ENCODE measurements at places on chromosomes 4 and X. TPM values are rescaled to one million over a fixed set of nuclear protein-coding genes. Genes with fewer than 3 reads are reported as not detected.

Gene USP51
- polyA plus RNA-seq, result 13.3 TPM

Gene RAB41
- polyA plus RNA-seq, result 0.86 TPM

GRCh38 chr4:82799006-82799881 lies 648 bp upstream of the SCD5 start:
- DNase-seq, result no peak

Gene MMGT1
- polyA plus RNA-seq, result 28.5 TPM

DNA sequence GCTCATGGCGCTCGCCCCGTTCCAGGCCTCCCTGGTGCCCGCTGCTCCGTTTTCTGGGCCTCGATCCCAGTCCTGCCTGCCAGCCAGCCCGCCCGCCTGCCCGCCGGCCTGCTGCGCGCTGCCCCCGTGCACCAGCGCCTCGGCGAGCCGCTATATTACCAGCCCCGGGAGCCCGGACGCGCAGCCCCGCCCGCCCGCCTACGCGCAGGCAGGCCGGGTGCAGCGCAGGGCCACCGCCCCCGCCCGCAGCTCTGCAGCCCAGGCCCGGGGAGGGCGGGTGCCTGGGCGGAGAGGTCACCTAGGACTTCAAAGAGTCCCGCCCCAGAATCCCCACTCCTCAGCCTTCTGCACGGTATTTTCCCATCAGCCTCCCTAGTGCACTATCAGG lies at the start of gene MAOB:
Gene MAOB (minus strand): TSS at position 157 of the 388 bp plus-strand sequence. CDS start 151 bp downstream, at position 6.
- DNase-seq, result no peak

DNA sequence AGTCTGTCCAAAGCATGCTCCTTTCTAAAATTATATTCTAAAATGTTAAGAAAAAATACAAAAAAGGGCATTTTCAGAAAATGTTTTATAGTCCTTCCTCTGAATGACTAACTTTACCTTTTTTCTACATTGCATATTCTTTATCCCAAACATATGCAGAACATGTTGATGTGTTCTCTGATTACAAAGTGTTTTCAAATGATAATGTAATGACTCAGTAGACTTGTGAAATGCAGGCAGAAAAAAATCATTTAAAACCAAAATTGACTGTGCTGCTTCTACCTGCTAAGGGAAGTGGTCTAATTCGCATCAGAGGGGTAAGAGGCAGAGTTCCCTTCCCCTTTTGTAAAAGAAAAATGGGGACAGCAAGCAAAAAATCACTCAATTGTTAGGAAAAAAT lies 22.7 kb upstream of the YTHDC1 start:
- no peak for DNase-seq

DNA sequence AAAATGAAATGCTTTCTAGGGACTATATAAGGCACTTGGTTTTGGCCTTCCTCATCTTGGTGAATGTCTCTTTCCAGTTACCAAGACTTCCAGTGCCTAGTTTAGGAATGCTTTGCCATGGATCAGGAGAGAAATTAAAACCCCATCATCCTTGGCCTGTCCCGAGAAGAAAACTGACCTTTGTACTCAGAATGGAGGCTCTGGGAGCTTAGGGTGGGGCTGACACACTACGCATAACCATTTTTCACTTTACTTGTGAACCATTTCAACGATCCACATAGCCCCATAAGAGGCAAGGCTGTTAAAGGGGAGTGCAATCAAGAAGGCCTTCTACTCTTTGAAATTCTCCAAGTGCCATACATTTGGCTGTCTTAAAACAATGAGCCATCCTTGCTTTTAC lies 26.7 kb upstream of the ZCCHC13 start:
- no peak for DNase-seq

Gene SSR4
- polyA plus RNA-seq, result 160 TPM

Gene MAGEE2
- 0.72 TPM for polyA plus RNA-seq

DNA sequence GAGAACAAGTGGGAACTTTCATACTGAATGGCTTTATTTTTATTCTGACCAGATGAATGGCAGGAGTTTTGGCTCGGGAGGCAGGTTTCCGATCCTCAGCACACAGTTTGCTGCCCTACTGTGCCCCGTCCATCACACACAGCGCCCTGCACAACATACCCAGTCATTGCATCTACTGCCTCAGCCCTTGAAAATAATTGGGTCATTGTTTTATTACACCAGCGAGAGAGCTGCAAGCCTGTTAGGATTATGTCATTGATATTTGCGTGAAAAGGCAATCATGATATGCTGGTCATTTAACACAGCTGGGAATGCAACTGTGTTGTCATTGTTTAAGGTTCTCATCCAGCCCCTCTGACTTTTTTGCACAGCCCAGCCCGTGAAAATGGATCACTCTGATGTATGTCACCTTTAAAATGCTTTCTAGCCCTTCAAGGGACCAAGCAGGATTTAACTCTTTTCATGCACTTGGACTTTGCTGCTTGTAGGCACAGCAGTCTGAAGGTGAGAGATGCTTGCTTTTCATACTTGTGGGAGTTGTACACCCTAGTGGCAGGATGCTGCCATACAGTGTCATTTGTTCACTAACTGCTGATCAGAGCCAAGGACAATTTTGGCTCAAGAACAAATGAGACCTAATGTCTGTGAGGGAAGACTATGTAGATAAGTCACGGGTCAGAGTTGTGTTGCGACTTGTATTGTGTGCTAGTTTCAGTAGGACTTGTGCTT lies 62.3 kb downstream of the RTL9 start:
- no peak for DNase-seq

GRCh38 chr4:120769227-120769626 lies 153.3 kb downstream of the PRDM5 start:
- no peak for DNase-seq

Gene KDR
- polyA plus RNA-seq, result 67.9 TPM

- DNase-seq, result no peak
Observed at GRCh38 chr4:38869511-38869910, 1.9 kb downstream of the FAM114A1 start.

Gene GUCY1B1
- polyA plus RNA-seq, result 77.1 TPM

DNA sequence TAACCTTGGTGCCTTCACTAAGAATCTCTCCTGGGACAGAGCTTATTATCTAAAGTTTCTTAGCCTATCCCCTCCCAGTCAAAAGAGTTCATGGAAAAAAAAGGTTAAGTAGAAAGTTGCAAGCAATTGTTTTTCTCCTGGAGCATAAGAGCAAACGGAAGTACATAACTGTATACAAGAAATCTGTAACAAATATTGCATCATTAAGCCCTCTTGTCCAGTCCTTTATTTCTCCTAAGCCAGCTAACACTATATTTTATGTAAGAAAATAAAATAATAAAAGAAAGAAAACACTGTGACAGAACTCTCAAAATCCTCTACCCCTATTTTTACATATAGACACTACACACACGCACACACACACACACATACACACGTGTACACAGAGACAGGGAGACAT lies 255.3 kb downstream of the NAF1 start:
- DNase-seq, result no peak

DNA sequence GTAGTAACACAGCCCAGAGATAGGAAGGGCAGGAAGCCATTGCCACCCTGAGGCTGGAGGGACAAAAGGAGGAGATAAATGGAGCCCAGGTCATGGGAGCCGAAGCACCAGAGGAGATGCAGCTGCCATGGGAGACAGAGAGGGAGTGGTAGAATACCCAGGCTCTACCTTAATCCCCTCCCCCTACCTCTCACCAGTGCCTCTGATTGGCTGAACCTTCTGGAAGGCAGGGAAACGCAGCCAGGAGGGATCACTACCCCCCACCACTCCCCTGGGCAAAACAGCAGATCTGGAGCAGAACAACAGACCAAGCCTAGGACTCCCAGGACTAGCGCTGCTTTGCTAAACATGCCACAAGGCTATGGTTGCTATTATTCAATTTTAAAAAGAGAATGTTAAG lies 114.2 kb downstream of the ZNF827 start:
- DNase-seq, result no peak

DNA sequence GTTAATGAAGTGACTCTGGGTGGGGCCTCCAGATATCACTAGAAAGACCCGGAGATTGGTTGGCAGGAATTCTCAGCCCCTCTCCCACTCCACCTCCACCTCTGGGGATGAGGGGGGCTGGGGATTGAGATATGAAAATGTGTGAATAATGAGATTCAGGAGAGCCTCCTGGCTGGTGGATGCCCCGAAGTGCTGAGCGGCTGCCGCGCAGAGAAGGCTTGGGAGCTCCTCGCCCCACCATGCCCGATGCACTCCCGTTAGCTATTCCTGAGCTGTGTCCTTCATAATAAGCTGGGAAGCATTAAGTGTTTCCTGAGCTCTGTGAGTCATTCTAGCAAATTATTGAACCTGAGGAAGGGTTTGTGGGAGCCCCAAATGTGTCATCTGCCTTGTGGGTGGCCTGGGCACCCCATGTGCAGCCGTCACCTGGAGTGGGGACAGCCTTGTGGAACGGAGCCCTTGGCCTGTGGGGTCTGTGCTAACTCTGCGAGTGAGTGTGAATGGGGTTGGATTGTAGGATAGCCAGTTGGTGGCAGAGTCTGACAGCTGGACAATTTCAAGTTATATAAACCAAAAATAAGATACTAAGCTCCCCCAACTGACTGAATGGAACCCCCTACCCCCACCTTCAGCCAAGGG lies 4.4 kb upstream of the MAEA start:
- no peak for DNase-seq

DNA sequence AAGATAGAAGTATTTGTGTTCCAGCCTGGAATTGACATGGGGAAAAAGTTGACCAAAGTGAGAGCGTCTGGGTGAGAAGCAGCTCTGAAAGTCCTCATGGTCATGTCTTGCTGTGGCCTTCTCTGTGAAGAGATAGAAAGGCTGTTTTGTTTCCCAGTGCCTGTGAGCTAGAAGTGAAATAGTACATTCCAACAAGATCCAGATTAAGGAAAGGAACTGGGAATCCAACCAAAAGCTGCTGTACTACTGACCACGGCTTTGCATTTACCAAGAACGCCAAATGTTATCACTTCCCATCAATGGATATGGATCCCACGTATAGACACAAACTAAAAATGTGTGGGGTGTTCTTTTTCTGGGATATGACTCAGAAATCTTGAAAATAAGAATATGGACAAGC lies 51.2 kb downstream of the TENM3 start:
- DNase-seq, result no peak

DNA sequence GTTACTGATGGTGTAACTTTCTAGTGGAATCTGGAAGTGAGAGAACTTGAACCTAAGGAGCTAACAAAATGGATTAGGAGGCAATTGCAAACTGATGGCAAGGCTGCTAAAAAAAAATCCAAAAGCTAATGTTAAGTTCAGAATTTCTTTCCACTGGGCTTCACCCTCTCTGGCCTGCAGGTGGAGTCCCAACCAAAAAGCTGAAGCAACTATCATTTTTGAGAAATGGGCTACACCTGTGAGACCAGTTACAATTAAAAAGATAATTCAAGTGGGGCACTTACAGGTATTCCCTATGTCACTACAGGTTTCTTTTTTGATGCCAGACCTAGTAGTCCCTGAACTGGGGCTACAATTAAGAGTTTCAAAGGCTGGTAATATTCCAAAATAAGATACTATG lies 142.1 kb upstream of the FTHL17 start:
- no peak for DNase-seq

Gene ZNF827
- polyA plus RNA-seq, result 38.1 TPM

DNA sequence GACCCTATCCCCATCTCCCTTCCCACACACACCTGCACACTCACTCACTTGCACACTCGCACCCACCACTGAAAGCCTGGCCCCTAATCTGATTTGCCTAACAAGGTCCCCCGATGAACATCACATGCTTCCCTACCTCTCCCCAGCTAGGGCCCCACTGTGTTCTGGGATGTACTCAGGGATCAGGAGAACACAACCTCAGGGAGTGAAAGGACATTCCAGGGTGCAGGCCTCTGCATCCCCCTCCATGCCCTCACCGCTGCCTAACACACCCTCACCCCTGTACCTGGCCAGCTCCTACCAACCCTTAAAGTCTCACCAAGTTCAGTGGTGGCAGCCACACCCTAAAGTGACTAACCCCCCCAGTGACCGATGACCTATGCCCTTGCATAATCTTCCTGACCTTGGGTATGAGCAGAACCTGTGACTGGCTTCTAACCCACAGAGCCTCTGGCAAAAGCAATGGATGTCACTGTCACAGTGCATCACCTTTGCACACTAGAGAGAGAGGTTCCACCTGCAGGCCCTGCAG lies 2.4 kb upstream of the AFAP1 start:
- DNase-seq, result no peak

GRCh38 chr4:72569719-72570235 lies 756 bp upstream of the ADAMTS3 start:
- DNase-seq, result no peak

DNA sequence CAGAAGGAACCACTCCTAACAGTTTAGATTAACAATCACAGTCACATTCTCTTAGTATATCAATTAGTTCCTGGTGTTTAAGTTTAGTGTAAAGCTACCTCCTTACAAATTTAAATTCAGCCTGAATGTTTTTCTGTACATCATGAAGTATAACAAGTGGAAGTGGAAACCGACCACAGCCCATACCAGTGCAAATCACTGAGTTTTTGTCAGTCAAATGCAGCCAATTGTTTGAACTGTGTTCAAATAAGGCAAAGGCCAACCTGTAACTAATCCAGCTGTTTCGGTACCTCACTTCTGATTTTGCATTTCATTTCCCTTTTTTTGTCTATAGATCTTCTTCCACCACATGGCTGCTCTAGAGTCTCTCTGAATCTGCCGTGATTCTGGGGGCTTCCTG lies 1215.3 kb downstream of the PCDH18 start:
- no peak for DNase-seq

- DNase-seq, result no peak
Observed at GRCh38 chrX:35562395-35562794, 235.7 kb upstream of the MAGEB16 start.

GRCh38 chr4:5469151-5469775 lies 239.1 kb downstream of the EVC2 start:
- DNase-seq, result no peak

DNA sequence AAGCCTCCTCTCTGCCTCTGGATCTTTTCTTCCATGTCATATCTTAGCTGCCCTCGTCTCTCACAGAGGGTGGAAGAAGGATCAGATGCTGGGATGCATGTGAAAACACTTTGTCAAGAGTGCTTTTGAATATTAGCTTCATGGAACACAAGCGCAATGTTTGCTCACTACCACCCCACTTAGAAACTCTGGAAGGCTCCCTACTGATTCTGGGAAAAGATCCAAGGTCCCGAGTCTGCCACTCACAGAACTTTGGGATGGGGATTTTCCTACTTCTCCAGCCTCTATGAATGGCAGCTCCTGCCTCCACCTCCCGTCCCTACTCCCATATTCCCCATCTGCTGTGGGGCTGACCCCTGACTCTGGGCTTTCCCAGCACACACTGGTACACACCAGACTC lies 40.2 kb upstream of the CRMP1 start:
- no peak for DNase-seq

- no peak for DNase-seq
Observed at GRCh38 chr4:166134285-166134684, 261.2 kb downstream of the TLL1 start.

DNA sequence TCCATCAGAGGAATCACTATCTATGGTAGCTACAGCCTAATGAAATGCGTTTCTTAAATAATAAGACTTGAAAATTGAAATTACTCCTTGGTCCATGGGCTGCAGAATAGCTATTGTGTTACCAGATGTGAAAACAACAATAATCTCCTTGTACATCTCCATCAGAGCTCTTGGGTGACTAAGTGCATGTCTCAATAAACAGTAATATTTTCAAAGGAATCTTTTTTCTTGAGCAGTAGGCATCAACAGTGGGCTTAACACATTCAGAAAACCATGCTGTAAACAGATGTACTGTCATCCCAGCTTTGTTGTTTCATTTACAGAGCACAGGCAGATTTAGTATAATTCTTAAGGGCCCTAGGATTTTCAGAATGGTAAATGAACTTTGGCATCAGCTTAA lies 67.3 kb downstream of the GLUD2 start:
- no peak for DNase-seq

GRCh38 chr4:7737752-7738457 lies 201.8 kb downstream of the AFAP1 start:
- no peak for DNase-seq
